ENCODE measurements at places on chromosomes 4 and X.

GRCh38 chrX:7068939-7069367, 78.6 kb upstream of the STS start:
- H3K36me3 ChIP-seq = no peaks in the 10 kb centered on the region
- no peak for DNase-seq
- no peaks in the 10 kb centered on the region for H3K27me3 ChIP-seq
- H3K4me3 ChIP-seq = no peak overlapping the region
- H3K27ac ChIP-seq = no peak overlapping the region
- H3K4me1 ChIP-seq = no peaks in the 10 kb centered on the region

DNA sequence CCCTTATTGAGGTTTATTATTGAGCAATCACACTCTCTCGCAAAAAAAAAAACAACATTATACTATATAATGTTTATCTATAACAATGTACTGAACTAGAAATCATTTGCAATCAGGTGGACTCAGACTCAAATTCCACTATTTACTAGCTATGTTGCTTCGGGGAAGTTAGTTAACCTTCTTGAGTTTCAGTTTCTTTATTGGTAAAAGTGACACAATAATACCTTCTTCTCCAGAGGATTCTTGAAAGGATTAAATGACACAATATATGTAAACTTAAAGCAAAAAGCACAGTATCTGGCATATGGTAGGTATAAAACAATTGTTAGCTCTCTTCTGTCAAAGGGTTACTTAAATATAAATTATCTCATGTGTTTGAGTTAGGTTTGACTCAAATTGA, 31.5 kb upstream of the HDAC8 start:
- H3K27ac ChIP-seq = no peak overlapping the region
- no peaks in the 10 kb centered on the region for H3K27me3 ChIP-seq
- no peaks in the 10 kb centered on the region for H3K4me1 ChIP-seq

- no peaks in the 10 kb centered on the region for H3K36me3 ChIP-seq
- no peak for DNase-seq
- no peak overlapping the region for H3K27ac ChIP-seq
- no peak overlapping the region for H3K4me3 ChIP-seq
Observed at GRCh38 chr4:4323705-4324534, 33.9 kb downstream of the ZBTB49 start.

DNA sequence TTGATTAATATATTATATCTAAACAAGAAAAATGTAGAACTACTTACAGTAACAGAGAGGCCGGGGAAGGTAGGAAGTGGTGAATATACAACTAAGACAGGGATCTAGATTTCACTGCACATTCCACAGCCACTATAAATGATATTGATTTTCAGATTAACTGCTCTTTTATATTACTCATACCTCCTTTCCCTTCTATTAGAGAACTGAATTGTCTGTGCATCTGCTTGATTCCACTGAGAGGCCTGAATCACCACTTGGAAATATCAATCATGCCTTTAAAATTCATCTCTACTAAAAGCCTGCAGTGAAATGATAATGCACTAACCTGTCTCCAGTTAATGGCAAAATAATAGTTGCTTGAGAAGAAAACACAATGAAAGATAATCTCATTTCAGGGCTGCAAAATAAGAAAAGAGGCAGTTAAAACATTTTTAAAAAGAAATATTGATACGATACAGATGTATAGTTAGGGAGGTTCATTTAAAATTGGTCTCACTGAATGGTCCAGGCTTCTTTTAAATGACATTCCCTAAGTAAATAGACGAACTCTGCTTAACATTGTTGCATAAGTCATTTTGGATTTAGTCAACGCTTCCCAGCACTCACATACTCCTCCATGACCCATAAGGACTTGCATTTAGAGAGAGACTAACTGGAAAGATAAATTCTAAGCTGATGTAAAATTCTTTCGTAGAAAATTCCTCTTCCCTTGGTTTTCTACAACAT, 3.8 kb downstream of the ANTXR2 start:
- peaks cover 2% of the 10 kb centered on the region for H3K36me3 ChIP-seq
- H3K4me1 ChIP-seq = no peaks in the 10 kb centered on the region
- DNase-seq = no peak
- H3K27me3 ChIP-seq = no peaks in the 10 kb centered on the region

- H3K4me1 ChIP-seq = no peaks in the 10 kb centered on the region
- H3K4me3 ChIP-seq = peak overlapping the region; percentile 17
- DNase-seq = no peak
- H3K27me3 ChIP-seq = no peaks in the 10 kb centered on the region
- H3K27ac ChIP-seq = no peak overlapping the region
- H3K36me3 ChIP-seq = no peaks in the 10 kb centered on the region
Observed at GRCh38 chr4:137124278-137124932, 407.9 kb downstream of the PCDH18 start.

GRCh38 chrX:72107320-72107719, 24.4 kb downstream of the RTL5 start:
- DNase-seq = no peak
- H3K4me3 ChIP-seq = no peak overlapping the region
- H3K36me3 ChIP-seq = no peaks in the 10 kb centered on the region
- H3K4me1 ChIP-seq = no peaks in the 10 kb centered on the region
- no peak overlapping the region for H3K27ac ChIP-seq
- H3K27me3 ChIP-seq = no peaks in the 10 kb centered on the region

DNA sequence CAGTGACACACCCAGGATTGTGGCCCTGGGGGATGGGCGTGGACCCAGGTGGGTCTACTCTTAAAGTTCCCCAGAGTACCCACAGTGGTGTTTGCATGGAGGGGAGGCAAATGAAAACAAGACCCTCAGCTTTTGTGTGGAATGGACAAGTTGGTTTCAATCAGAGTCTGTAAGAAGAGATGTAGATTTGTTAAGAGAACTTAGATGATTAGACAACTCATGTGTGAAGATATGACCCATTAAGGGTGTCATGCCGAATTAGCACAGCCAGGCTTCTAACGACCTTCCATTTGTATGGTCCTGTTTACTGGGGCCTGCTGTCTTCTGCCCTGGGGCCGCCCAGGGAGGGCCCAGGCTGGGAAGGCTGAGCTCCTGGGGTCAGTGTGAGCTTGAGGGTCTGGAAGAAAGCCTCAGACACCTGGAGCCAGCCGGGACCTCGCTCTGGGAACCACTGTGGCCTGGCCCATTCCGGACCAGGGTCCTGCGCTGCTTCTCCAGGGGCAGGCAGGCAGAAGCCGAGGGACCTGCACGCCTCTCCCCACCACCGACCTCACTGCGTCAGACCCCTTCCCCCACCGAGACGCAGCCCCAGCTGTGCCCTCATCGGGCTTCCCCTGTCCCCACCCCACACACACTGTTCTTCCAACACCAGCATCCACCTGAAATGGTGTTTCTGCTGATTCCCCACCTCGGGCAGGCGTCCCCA, 20.4 kb downstream of the UVSSA start:
- no peak overlapping the region for H3K27ac ChIP-seq
- no peak for DNase-seq
- H3K4me3 ChIP-seq = no peak overlapping the region
- no peaks in the 10 kb centered on the region for H3K4me1 ChIP-seq
- H3K36me3 ChIP-seq = peaks cover 8% of the 10 kb centered on the region

Measured in tibial nerve (tissue), 4 donors.